ENCODE measurements at places on chromosomes 1 and 21.

- DNase-seq: peak; percentile 49
Observed at GRCh38 chr1:245978915-245979314, 528.2 kb downstream of the SMYD3 start.

DNA sequence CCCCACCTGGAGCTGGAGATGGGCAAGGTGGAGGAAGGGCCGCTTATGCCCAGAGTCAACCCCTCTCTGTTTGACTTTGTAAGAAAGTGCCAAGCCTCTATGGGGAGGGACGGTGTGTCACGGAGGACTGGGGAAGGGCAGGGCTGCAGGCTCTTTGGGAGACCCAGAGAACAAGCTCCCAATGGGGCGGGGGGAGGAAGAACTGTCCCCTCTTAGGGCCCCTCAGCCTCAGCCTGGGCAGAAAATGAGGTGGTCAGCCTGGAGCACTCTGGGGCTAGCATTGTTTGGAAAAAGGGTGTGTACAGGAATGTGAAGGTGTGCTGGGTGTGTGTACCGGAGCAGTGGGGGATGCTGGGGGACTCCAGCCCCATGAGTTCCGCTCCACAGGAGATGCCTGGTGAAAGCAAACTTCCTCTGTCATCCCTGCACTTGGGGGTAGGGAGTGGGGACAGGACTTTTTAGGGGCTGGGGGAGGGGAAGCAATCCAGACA is 1.2 kb upstream of the INAVA start:
- no peak for DNase-seq

DNA sequence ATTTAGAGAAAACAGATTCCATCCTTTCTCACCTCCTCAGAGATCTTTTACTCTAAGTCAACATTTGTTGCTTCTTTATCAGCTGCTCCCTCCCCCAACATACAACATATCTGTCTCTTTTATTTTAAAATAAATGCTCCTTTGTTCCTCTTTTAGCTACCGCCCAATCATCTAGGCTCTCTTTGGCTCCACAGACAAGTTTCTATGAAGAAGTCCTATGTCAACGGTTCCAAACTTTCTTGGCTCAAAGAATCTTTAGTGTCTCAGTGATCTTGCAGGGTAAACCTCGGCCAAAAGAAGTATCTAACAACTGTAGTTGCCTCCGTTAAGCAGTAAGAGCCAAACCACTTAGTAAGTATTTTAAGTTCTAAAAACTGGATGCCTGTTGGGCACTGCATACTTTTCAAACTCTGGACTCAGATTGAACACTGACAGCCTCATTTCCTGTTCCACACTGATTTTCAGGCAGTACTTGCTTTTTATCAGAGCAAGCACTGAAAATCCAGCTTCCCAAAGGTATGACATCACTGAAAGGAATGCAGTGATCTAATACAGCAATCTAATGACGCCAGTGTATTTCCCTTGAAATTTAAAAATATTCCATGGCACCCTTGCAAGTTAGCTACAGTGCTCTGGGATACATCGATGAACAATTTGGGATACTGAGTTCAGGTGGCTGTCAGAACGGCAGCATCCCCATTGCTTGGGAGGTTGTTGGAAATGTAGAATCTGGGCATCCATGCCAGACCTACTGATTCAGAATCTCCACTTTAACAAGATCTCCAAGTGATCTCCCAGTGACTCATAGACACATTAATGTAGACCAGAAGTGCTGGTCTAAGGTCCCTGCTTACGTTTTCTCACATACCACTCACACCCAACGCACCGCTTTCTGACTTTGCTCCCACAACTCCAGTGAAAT is 26.8 kb downstream of the EGLN1 start:
- peak; percentile 98 for DNase-seq

DNA sequence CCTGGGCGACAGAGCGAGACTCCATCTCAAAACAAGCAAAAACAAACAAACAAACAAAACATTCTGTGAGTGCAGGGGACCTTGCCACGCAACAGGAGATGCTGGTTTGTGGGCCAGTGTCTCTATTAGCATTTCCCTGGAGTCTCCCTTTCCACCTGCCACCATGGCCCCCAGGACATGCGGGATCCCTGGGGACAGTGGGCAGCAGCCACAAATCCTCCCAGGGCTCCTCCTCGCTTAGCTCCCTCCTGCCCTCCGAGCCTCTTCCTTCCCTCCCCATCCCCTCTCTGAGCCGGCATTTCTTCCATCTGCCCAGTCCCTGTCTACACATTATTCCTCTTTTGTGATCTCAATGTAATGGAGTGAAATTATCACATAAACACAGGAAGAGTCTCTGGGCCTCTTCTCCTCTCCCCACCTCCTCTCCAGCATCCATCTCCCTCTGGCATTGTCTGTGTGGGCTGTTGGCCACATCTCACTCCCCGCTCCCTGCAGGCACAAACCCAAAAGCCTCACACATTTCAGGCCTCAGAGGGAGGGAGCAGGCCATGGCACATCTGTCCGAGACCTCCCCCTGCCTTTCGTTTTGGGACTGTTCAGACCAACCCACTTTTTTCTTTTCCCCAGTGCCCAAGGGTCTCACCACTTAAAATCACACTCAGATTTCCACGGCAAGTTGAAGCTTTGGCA is 144.3 kb downstream of the MIS18A start:
- DNase-seq: no peak

GRCh38 chr21:35006771-35007170 is 42.3 kb downstream of the RUNX1 start:
- DNase-seq: no peak

DNA sequence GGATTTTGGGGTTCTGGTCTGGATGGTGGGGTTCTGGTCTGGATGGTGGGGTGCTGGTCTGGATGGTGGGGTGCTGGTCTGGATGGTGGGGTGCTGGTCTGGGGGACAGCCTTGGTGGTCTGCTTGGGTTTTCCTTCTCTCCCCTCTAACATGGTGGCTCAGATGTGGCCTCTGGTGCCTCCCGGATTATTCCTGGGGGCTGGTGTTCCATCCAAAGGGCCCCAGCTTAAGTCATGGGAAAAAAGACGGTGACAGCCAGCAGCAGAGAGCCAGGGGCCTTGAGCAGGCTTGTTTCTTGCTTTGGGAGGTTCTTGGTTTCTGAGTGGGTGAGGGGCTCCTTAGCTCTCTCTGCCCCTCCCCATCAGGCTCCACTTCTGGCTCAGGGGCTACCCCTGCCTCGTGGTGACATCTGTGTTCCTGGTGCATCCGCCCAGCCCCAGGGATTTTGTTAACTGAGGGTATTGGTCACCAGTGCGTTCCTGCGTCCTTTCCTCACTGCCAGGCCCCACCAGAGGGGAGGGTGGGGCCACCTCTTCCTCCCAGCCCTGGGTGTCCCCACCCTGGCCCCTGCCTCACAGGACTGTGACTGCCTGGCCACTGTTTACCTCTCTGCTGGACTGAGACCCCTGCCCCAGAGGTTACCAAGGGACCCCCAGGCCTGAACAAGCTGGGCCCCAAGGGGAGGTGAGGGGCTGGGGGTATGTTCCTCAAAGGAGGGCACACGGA is 43.2 kb upstream of the ACTRT2 start:
- DNase-seq: no peak

GRCh38 chr1:99371413-99371812 is 107.1 kb downstream of the PLPPR4 start:
- DNase-seq: no peak

DNA sequence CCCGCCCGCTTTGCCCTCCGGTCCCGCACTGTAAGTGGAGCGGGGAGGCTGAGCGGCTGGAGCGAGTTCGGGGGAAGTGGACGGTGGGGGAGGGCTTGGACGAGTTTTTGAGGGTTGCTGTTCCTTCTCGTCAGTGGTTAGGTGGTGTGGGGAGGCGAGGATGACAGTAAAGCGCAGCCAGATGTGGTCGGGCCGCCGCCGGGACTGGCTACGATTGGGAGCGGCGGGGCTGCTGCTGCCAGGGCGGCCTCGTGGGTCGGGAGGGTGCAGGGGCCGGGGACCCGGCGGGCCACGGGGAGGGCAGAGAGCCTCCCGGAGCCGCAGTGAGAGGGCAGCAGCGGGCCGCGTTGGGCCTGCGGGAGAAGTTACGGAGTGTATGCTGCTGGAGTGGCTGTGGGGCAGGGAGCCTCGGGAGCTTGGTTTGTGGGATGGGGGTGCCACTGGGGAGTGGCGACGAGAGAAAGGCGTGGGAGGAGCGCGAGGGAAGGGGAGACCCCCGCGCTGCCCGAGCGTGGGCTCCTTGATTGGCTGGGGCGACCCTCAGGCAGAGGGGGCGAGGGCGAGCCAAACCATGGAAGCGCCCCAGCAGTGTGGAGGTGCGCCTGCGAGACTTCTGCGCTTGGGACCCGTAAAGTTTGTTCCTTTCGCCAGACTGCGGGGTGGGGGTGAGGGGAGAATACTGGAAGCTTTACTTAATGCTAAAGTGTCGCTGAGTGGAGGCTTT is 2.1 kb downstream of the ADGRL2 start:
- peak; percentile 61 for DNase-seq

GRCh38 chr21:46545911-46546310 is 59.0 kb downstream of the S100B start:
- no peak for DNase-seq

DNA sequence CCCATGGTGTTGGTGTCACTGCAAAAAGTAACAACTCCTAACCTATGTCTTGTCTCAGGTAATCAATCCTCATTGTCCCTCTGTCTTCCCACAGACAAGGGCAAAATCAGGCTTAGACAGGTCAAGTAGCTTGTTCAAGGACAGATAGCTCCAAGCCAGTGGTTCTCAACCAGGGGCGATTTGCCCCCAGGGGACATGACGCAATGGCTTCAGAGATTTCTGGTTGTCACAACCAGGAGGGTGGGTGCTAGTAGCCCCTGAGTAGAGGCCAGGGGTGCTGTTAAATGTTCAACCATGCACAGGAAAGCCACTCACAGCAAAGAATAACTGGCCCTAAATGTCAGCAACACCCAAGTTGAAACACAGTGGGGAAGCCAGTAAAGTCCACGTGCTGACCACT is 178.9 kb downstream of the RUNX1 start:
- DNase-seq: no peak

GRCh38 chr1:22347854-22348760 is 103.5 kb upstream of the ZBTB40 start:
- no peak for DNase-seq

DNA sequence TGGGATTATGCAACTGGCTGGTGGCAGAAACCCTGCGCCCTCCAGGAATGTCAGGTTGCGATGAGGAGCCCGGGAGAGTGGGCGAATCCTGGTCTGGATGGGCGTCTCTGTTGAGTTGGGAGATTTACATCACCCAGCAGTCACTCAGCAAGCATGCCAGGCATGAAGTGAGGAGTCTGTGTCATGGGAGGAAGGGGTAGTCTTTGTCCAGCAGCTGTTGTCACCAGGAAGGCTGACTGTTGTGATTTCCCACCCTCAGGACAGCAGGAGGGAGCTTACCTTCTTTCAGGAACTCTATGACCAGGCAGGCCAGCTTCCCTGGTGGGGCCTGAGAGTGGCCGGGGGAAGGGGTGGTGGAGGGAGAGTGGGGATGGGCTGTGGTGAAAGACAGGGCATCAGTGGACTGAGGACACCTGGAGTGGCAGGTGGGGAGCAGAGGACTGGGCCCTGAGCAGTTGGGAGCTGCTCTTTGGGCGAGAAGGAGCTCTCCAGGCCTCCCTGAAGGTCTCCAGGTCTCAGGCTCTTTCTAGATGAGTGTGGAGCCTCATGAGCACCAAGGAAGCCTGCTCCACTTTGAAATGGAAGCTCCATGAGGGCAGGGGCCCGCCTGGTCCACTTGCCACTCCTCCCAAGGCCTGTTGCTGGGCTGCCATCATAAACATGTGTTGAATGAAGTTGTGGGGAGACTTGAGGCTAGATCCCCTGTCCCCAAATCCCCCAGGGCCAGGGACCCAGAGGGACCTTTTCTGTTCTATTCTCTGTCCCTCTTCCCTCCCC is 21.3 kb upstream of the PKP1 start:
- DNase-seq: no peak

DNA sequence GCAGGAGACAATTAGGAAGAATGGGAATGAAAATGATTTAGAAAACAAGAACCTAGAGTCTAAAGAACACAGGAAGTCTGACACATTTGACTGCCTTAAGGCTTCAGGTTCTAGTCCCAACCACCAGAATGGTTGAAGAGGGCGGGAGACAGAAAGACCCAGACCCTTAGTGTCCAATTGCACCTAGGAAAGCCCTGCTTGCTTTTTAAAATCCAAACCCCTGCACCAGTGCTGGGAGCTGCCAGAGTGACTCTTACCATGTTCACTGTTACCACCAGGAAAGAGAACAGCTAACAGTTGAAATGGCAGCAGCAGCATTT is 265 bp downstream of the CD1B start:
- DNase-seq: no peak

DNA sequence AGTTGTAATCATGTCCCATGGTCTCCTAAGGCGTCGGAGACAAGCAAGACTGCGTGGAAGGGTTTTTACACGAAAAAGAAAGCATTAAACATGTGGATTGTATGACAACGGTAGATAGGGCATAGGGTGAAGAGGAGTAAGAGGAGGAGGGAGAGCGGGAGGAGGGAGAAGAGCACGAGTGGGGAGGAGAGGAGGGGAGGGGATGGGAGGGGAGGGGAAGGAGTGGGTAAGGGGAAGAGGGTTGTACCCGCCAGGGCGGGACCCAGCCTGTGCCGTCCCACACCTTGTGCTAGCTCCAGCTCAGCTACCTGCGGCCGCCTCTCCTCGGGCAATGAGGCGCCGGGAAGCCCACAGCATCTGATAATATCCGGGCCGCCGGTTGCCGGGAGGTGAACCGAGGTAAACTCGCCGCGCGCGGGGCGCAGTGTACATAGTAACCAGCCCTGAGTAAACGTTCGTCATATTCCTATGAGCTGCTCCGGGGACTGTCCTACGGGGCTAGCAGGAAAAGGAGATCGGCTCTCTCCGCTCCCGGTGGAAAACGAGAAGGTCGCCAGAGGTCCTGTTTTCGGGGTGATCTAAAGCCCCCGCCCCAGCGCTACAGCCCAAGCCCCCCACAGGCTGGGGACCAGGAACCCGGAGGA is 449 bp upstream of the RCAN3 start:
- DNase-seq: peak; percentile 71

DNA sequence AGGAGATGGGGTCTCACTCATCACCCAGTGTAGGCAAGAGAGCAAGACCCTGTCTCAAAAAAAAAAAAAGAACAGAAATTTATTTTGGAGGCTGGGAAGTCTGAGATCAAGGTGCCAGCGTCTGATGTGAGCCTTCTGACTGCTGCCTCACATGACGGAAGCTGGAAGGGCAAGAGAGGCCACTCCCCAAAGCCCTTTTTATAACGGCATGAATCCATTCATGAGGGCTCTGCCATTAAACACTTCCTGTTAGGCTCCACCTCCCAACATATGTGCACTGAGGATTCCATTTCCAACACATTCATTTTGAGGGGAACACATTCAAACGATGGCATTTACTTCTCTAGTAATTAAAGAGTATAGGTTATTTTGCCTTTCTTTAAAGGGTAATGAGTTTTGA is 50.9 kb upstream of the C1orf198 start:
- no peak for DNase-seq

GRCh38 chr1:46506470-46507219 is 17.0 kb downstream of the DMBX1 start:
- DNase-seq: peak; percentile 42

GRCh38 chr21:30638686-30639085 is 3.7 kb downstream of the KRTAP20-2 start:
- DNase-seq: no peak

All from iris pigment epithelial cell (primary cell).